ENCODE measurements at places on chromosomes 6 and 20.

DNA sequence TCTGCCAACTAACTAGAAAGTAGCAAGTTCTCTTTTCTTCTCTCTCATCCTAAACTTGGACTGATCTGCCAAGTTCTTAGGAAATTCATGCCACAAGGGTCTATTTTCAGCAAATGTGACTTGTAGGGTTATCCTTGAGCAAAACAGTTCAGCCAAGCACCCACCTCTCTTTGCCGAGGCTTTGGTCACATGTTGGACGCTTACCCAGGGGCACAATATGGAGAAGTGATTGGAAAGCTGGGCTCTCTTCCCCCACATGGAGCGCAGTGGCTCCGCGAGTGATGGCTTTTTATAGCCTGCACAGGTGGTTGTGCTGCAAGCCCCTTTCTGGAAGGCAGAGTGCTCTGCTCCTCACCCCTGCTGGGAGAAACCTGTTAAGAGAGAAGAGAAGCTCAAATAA lies 47.7 kb upstream of the FNDC1 start:
- DNase-seq: no peak

DNA sequence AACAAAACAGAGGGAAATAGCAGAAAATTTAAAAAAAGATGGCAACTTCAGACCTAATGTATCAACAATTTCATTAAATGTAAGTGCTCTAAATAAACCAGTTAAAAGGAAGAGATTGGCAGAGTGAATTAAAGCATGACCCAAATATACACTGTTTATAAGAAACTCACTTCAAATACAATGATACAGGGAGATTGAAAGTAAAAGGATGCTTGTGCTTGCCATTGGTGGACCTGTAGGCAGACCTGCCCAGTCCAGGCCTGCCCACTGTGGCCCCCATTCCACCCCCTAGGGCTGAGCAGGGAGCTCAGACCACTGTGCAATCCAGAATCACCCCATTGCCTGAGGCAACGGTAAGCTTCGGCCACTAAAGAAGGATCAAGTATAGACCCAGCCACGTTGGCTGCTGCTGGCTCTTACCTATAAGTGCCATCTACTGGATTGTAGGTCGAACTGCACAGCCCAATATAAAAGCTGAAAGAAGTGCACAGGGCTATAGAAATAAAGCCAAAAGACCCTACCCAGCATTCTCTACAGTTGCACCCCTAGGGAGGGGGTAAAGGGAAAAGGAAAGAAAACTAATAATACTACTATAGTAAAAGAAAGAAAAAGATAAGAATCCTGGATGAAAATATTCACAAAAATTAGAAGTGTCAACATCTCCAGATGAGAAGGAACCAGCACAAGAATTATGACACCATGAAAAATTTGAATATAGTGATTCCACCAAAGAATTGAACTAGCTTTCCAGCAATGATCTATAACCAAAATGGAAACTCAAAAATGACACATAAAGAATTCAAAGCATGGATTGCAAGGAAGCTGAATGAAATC lies 36.1 kb downstream of the PSMB1 start:
- no peak for DNase-seq

DNA sequence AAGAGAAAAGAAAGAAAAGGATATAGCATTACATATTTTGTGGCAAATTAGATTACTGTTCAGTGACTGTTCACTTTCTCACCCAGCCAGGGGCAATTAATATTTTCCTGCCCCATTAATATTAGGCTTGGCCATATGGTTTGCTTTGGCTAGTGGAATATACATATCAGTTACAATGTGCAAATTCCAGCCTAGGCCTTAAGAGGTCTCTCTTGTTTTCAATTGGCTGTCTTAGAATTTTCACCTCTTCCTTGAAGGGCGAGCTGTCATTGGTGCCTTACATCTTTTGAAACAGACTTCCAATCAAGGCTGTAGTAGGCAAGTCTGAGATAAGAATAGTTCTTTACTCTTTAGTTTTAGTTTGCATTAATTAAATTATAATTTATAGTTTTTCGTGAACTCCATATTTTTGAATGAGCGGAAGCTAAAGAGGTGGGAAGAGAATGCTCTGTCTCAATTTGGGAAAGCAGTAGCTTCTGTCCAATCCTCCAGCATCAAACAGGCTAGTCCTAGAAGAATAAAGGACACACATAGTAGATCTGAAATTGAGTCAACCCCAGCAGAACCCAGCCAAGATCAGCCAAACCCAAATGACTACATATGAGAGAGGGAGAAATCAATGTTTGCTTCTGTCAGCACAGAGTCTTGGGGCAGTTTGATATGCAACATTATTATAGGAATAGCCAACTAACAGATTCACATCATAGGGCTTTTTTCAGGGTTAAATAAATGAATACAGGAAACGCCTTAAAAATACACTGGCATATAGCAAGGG lies 6.3 kb upstream of the CSNK2A1 start:
- DNase-seq: no peak

DNA sequence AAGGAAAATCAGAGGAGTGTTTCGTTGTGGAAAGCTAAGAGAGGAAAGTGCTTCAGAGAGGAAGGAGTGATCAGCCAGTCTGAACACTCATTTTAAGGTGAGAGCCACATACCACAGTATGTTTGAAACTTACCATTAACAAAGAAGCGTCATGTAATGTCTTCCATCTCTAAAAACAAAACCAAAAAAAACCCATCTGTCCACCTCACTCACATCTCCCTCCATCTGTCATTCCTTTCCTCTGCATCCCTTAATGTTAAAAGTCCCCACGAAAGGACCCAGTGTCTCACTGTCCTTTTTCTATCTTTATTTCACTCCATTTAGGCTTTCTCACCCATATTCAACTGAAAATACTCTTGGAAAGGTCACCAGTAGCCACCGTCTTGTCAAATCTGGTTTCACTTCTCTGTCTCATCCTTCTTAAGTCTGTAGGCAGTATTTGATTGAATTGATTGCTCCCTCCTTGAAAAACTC lies 59.4 kb upstream of the GNRH2 start:
- no peak for DNase-seq

GRCh38 chr6:119294984-119295383 lies 54.6 kb downstream of the MAN1A1 start:
- DNase-seq: no peak

Data from right atrium auricular region (tissue), 2 donors.